ENCODE measurements at places on chromosomes 7 and 10.

- no peak for DNase-seq
Observed at GRCh38 chr10:110737886-110738634, 93.9 kb downstream of the RBM20 start.

- DNase-seq = no peak
Observed at GRCh38 chr7:140903741-140904480, 20.8 kb downstream of the BRAF start.

GRCh38 chr10:104099269-104099668, 13.6 kb upstream of the COL17A1 start:
- DNase-seq = no peak

GRCh38 chr7:2072042-2072441, 160.7 kb downstream of the MAD1L1 start:
- no peak for DNase-seq

- no peak for DNase-seq
Observed at GRCh38 chr10:122981066-122981464, 864 bp downstream of the PSTK start.

DNA sequence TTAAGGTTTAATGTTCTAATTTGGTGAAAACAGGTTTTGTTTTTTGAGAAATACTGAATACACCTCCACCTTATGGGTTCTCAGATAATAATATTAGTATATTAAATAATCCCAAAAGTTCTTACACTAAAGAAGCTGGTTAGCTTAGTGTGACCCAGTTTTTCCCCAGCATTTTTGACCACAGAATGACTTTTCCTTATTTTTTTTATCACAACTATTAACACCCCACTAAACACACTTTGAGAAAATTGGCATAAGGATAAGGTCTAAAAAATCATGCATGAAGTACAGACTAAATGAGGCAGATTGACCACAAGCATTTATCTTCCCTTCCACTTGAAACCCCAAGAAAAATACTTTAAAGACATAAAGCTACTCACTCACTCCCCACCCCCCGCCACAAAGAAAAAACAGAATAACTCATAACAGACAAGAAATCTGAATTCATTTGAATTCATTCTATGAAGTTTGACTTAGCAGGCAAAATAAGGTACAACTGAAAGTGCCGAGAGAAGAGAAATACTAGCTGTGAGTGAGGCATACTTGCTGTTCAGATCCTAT, 49.7 kb upstream of the WNT16 start:
- no peak for DNase-seq

- DNase-seq = no peak
Observed at GRCh38 chr10:5601826-5602495, 64.4 kb downstream of the ASB13 start.

GRCh38 chr7:92916770-92917224, 80.4 kb upstream of the CDK6 start:
- DNase-seq = no peak

- DNase-seq = no peak
Observed at GRCh38 chr7:77995717-77996116, 197.1 kb downstream of the PHTF2 start.

- DNase-seq = no peak
Observed at GRCh38 chr10:89744026-89744425, 42.6 kb downstream of the KIF20B start.

DNA sequence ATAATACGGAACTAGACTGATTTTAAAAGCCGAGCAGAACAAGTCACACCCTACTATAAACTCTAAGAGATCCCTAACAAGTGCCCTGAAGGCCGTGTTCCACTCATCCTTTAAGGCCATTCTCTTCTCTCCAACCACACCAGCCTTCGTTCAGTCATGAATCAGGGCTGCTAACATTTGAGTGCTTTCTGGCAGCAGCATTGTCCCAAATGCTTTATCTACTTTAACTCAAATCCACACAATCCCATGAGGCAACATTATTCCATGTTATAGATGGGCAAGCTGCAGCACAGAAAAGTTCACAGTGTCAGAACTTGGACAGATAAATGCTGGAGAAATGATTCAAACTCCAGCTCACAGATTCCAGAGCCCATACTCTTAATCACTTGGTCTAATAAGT, 73.5 kb downstream of the MALSU1 start:
- DNase-seq = no peak

- DNase-seq = no peak
Observed at GRCh38 chr10:131786756-131787605, 113.8 kb upstream of the PPP2R2D start.

- no peak for DNase-seq
Observed at GRCh38 chr7:13542451-13542850, 447.0 kb downstream of the ETV1 start.

GRCh38 chr7:100173806-100174495, 3.2 kb downstream of the GPC2 start:
- no peak for DNase-seq

- DNase-seq = no peak
Observed at GRCh38 chr7:96558530-96558929, 151.1 kb downstream of the SEM1 start.

GRCh38 chr10:93123766-93124165, 50.1 kb downstream of the CYP26A1 start:
- no peak for DNase-seq

- DNase-seq = no peak
Observed at GRCh38 chr7:77967429-77967828, 168.9 kb downstream of the PHTF2 start.

DNA sequence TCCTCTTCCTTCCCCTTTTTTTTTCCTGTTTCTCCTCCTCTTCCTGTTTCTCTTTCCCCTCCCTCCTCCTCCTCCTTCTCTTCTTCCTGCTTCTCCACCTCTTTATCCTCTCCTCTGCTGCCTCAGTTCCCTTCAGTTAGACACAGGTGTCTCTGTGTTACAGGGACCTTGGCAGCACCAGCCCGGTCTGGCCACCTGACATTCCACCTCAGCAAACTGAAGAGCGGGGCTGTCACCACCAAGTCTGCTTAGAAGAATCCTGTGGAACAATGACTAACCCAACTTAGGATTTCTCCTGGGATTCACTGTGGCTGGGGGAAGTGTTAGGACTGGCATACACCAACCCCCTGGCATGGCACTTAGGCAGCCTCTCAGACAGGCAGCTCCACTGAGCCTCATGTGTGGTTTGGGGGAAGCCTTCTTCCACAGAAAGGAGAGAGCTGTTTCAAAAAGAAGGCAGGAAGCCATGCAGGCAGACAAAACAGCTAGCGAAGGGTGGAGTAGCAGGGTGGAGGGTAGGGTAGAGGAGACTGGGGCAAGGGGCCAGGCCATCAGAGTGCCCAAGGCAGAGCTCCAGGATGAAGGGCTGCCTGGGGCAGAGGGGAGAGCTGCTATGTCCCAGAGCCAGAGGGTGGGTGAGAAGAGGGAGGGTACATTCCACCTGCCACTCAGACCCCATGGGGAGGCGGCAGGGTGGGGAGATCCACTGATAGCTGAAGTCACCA, 13.2 kb upstream of the GDF10 start:
- DNase-seq = no peak

GRCh38 chr7:17444151-17444550, 145.7 kb downstream of the AHR start:
- DNase-seq = no peak

- no peak for DNase-seq
Observed at GRCh38 chr7:27661811-27662489, 733 bp downstream of the HIBADH start.

DNA sequence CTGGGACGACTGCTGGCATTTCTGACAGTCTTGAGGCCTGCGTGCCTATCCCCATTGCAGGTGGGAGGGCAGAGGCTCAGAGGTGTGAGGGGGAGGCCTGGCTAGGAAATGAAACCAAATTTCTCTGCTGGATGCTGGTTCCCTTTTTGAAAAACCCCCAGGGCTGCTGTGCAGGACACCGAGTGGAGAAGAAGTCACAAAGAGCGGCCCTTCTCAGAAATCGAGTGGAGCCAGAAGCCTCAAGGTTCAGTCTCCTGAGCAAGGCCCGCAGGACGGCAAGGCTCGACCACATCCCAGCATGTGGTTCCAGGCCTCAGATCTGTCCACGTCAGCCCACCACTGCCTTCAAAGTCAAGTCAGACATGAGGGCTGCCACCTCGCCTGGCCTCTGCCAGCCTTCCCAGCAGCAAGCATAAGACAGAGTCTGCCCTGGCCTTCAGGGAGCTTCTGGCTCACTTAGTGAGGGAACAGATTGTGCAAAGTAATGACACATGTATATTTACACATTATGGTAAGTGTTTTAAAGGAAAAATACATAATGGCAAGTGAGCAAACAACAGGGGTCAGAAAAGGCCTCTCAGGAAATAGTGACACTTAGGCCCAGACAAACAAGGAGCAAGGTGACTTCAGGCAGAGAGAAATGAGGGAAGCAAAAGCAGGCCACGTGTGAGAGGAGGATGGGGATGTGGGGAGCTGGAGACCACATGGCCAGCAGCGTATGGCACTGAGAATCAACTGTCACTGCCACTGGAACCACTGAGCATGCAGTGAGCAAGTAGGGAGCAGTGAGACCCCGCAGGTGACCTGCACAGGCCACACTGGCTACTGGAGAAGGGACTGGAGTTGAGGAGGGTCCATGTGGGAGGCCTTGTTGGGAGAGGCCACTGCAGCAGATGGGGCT, 86.7 kb downstream of the ARHGAP22 start:
- no peak for DNase-seq

- no peak for DNase-seq
Observed at GRCh38 chr10:103439776-103440175, 12.4 kb downstream of the CALHM2 start.

- DNase-seq = no peak
Observed at GRCh38 chr10:70673929-70674559, 1.7 kb downstream of the ADAMTS14 start.

- no peak for DNase-seq
Observed at GRCh38 chr7:90752051-90752450, 155.9 kb downstream of the CDK14 start.

DNA sequence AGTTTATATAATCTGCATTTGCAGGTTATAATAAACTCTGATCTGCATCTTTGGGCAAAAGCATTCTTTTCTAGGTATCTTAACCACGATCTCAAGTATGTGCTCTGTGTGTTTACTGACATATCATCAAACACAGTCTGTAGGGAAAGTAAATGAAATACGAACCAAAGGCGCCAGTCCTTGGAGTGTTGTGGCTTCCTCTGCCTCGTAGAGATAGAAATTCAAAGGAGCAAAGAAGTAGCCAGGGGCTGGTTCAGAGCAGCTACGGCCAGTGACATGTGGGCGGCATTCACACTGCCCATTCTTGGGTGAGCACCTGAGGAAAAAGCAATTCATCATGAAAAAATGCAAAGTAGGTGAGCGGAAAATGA, 38.7 kb downstream of the LAMB4 start:
- DNase-seq = no peak

GRCh38 chr10:89664203-89664602, 19.2 kb upstream of the PANK1 start:
- no peak for DNase-seq

DNA sequence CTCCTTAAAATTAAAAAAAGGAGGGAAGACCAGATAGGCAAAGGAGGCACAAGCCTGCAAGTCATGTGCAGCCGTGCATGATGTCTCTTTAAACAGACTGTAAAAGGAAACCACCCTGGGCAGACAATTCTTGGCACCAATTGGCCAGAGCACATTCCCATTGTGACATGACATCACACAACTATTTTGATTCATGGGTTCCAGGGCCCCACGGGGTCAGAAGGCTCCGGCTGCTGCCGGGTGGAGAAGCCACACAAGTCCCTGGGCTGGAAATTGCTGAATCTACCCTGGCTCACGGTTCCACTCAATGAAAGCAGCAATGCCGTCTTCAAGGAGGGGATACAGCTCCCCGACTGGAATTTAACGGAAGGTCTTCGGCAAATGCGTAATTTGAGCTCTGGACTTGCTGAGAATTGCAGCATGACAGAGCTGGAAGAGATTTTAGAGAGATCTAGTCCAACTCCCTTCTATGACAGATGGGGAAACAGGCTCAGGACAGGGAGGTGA, 140.5 kb downstream of the PRKAG2 start:
- DNase-seq = peak; percentile 80

DNA sequence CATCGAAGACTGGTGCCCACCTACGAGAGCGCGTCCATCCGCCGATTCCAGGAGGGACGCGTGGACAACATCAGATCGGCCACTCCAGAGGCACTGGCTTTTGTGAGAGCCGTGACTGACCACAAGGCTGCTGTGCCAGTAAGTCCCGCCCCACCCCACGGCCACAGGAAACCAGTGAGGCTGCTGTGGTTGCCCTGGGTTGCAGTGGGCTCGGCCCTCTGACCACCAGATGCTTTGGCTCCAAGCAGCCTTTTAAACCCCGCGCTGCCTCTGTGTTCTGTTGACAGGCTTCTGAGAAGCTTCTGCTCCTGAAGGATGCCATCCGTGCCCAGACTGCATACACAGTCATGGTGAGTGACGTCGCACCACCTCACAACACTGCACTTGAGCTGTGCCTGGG, 24.4 kb upstream of the C10orf53 start:
- no peak for DNase-seq

- no peak for DNase-seq
Observed at GRCh38 chr10:98062424-98062823, 32.0 kb upstream of the CRTAC1 start.

GRCh38 chr10:753530-753929, 64.1 kb upstream of the DIP2C start:
- DNase-seq = no peak

- DNase-seq = peak; percentile 42
Observed at GRCh38 chr10:110632591-110633215, 11.4 kb upstream of the RBM20 start.

DNA sequence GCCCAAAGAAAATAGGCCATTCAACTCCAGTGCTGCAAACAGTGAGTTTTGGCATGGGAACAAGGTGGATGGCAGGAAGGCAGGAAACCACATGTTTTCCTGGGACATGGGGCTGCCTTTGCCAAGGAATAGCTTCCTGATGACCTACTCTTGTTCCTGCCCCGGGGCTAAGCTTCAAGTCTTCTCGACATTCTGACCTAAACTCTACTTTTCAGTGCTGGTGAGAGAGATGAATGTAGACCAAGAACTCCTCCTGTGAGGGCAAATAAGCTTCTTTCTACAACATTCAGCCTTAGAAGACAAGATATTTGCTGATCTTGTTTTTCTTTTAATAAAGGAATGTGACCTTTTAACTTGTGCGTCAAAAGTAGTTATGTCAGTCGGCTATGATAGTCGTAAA, 199.0 kb downstream of the GPR37 start:
- peak; percentile 7 for DNase-seq

GRCh38 chr10:83543691-83544462, 595.4 kb upstream of the GHITM start:
- peak; percentile 66 for DNase-seq

GRCh38 chr7:4208086-4208485, 474.0 kb upstream of the FOXK1 start:
- DNase-seq = no peak

DNA sequence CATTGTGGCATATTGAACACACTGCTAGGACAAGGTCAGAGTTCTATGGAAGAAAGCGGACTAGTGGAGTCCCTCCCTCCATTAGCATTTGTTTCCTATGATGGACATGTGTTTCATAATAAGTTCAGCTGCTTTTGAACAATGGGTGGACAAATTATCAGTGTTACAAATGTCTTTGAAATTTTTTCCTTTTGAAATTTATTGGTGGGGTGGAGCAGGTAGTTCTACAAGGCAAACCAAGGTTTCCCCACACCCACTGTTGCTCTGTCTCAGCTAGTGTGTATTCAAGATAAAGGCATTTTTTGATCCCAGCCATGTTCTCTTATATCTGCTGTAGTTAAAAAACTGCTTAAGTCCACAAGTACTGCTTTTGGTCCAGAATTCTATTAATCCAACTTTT, 79.9 kb downstream of the MALSU1 start:
- no peak for DNase-seq

GRCh38 chr10:101032637-101033224, 1.7 kb downstream of the SFXN3 start:
- peak; percentile 49 for DNase-seq

All from NCI-H446 treated with DMSO at 0.1 percent for 48 hours (cell line).